ENCODE measurements at places on chromosomes 2 and 18. TPM values are rescaled to one million over a fixed set of nuclear protein-coding genes. Genes with fewer than 3 reads are reported as not detected.

- H3K27me3 ChIP-seq = no peaks in the 10 kb centered on the region
- H3K4me3 ChIP-seq = no peak overlapping the region
- H3K36me3 ChIP-seq = no peaks in the 10 kb centered on the region
- no peak overlapping the region for H3K27ac ChIP-seq
Measured at GRCh38 chr2:199392363-199392762, 65.4 kb downstream of the SATB2 start.

DNA sequence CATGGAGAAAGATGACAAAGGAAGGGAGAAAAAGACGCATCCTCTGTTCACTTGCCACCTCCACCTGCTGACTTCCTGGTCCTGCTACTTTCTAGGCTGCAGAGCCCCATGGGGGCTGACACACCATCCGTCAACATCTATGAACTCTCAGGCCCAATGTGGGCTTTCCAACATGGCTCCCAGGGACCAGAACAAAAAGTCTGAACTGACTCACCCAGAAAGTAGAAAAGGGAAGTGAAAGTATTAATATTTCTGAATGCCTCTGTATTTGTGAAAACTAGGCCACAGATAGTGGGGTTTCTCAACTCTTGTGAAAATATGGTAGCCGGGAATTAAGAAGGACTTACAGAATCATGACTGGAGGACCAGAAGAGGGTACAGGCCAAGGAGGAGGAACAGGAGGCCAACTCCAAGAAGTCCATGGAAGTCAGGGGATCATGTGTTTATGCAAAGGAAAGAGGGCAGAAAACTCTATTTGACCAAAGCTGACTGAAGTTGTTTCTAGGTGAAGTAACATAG, 123.1 kb upstream of the CAB39 start:
- H3K36me3 ChIP-seq = no peaks in the 10 kb centered on the region
- H3K27ac ChIP-seq = no peak overlapping the region
- peaks cover 25% of the 10 kb centered on the region for H3K4me1 ChIP-seq
- no peak overlapping the region for H3K4me3 ChIP-seq
- H3K27me3 ChIP-seq = peaks cover 6% of the 10 kb centered on the region

DNA sequence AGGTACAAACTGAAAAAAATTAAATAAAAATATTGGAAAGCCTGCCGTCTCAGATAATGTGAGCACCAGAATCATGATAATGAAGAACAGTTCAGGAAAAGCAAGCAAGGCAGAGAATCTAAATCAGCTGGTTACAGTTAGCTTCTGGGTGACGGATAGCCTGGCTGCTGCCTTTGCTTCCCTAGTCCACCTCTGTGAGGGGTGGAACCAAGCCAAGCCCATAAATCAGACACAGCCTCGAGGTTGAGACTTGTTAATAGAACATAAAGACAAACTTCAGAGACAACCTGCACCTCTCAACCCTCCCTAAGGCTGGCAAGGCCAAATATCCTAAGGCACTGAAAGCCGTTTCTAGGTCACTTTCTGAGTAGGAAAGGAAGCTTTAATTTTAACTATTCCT, 334.7 kb upstream of the SLC39A10 start:
- H3K27me3 ChIP-seq = no peaks in the 10 kb centered on the region
- no peaks in the 10 kb centered on the region for H3K4me1 ChIP-seq
- no peak for DNase-seq
- H3K27ac ChIP-seq = no peak overlapping the region
- H3K4me3 ChIP-seq = no peak overlapping the region

DNA sequence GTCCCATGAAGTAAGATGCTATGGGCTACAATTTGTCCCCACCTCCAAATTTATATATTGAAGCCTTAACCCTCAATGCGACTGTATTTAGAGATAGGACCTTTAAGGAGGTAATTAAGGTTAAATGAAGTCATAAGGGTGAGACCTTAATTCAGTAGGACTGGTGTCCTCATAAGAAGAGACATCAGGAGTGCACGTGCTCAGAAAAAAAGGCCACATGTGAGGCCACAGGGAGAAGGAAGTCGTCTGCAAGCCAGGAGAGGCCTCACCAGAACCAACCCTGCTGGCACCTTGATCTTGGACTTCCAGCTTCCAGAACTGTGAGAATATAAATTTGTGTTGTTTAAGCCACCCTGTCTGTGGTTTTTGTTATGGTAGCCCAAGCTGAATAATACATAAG, 25.5 kb upstream of the TEX44 start:
- DNase-seq = no peak
- H3K4me1 ChIP-seq = peaks cover 6% of the 10 kb centered on the region
- no peak overlapping the region for H3K27ac ChIP-seq
- H3K36me3 ChIP-seq = no peaks in the 10 kb centered on the region
- H3K27me3 ChIP-seq = peaks cover 1% of the 10 kb centered on the region
- H3K4me3 ChIP-seq = no peak overlapping the region

- H3K4me1 ChIP-seq = peaks cover 45% of the 10 kb centered on the region
- DNase-seq = no peak
- no peak overlapping the region for H3K27ac ChIP-seq
- H3K36me3 ChIP-seq = peaks cover 9% of the 10 kb centered on the region
Measured at GRCh38 chr2:207113414-207113813, 52.3 kb downstream of the KLF7 start.

- H3K27me3 ChIP-seq = no peaks in the 10 kb centered on the region
- no peak overlapping the region for H3K4me3 ChIP-seq
- no peak overlapping the region for H3K27ac ChIP-seq
- no peaks in the 10 kb centered on the region for H3K4me1 ChIP-seq
Measured at GRCh38 chr2:238589591-238590460, 163.1 kb downstream of the ASB1 start.

DNA sequence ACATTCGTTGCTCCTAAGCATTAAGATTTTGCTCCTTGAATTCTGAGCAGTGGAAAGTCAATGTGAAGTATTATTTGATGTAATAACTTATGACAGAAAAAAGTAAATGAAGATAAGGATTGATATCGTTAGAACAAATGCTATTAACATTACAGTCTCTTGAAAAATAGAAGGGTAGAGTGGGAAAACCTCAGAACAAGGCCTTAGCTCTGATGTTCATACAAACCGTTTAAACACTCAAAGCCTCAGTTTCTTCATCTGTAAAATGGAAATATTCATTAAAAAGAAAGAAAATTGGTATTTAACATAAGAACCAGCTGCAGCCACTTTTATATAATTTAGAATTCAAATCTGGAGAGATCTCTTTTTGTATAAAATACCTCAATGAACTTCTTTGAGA, 250.4 kb upstream of the NCKAP5 start:
- no peaks in the 10 kb centered on the region for H3K36me3 ChIP-seq
- H3K4me1 ChIP-seq = no peaks in the 10 kb centered on the region
- no peak overlapping the region for H3K4me3 ChIP-seq
- peaks cover 3% of the 10 kb centered on the region for H3K27me3 ChIP-seq
- no peak for DNase-seq
- no peak overlapping the region for H3K27ac ChIP-seq

- no peaks in the 10 kb centered on the region for H3K27me3 ChIP-seq
- peaks cover 6% of the 10 kb centered on the region for H3K36me3 ChIP-seq
- DNase-seq = no peak
- no peak overlapping the region for H3K4me3 ChIP-seq
Measured at GRCh38 chr18:71370095-71370494, 1081.2 kb downstream of the SOCS6 start.

GRCh38 chr2:216478151-216478550, 20.5 kb upstream of the RPL37A start:
- peaks cover 22% of the 10 kb centered on the region for H3K36me3 ChIP-seq
- peaks cover 31% of the 10 kb centered on the region for H3K4me1 ChIP-seq
- H3K4me3 ChIP-seq = no peak overlapping the region
- no peaks in the 10 kb centered on the region for H3K27me3 ChIP-seq

DNA sequence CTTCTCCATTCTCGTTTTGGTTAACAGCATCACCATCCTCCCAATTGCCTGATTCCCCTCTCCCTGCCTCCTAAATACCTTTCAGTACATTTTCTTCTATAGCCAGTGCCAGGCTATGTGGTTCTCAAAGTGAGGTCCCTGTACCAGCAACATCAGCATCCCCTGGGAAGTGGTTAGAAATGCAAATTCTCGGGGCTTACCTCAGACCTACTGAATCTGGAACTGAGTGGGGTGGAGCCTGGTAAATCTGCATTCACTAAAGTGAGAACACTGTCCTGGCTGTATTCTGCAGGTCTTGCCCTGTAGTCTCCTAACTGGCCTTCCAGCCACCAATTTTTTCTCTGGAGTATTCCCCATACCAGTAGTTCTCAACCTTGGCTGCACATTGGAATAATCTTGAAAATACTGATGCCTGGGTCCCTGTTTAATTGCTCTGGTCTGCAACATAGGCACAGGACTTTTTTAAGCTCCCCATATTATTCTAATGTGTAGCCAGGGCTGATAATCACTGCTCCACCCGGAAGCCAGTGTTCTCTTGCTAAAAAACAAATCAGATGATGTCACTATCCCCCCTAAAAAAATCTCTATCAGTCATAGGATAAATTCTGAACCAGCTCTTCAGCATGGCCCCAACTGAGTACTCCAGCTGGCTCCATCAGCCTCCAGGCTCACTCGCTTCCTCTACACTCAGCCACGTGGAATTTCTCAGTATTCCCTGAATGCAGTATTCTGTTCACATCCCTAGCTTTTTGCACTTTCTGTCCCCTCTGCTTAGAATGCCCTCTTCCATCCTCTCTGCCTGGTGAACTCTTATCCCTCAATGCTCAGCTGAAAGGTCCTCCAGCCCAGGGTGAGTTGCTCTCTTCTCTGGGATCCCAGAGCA, 98.4 kb downstream of the CDK15 start:
- H3K27me3 ChIP-seq = peaks cover 4% of the 10 kb centered on the region
- H3K4me3 ChIP-seq = no peak overlapping the region
- H3K27ac ChIP-seq = no peak overlapping the region
- H3K4me1 ChIP-seq = peaks cover 2% of the 10 kb centered on the region
- no peak for DNase-seq

DNA sequence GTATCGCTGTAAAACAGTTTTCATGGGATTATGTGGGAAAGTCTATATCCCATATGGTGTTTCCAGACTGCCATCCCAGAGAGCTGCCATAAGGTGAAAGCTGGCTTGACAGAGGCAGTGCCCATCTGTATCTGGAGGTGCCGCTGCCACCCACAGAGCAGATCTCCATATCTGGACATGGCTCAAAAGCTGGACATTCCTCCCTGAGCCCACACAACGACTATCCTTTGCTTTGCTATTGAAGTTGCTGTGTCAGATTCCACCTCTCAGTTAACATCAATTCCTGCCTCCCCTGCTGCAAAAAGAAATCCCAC, 55.2 kb downstream of the RND3 start:
- peaks cover 2% of the 10 kb centered on the region for H3K27me3 ChIP-seq
- peaks cover 6% of the 10 kb centered on the region for H3K36me3 ChIP-seq
- no peaks in the 10 kb centered on the region for H3K4me1 ChIP-seq
- H3K27ac ChIP-seq = no peak overlapping the region

GRCh38 chr18:9758624-9759075, 50.5 kb downstream of the RAB31 start:
- peaks cover 23% of the 10 kb centered on the region for H3K4me1 ChIP-seq
- DNase-seq = no peak
- peak overlapping the region; percentile 44 for H3K27ac ChIP-seq
- no peak overlapping the region for H3K4me3 ChIP-seq

DNA sequence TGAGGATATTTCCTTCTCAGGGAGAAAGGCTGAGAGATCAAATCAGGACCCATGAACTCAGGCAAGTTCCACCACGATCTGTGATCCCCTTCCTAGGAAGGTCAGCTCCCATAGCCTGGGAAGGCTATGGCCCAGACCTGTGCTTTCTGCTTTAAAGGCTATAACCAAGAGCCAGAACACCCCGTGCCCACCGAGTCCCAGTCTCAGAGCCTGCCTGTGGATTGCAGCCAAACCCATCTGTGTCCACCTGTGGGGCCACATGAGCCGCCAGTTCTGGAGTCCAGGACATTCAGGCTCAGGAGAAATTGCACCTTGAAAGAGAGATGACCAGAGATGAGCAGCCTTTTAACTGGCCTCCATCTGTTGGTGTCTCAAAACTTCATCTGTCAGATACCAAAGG, 46.9 kb downstream of the MAL start:
- no peaks in the 10 kb centered on the region for H3K36me3 ChIP-seq
- no peak for DNase-seq
- no peak overlapping the region for H3K4me3 ChIP-seq
- no peak overlapping the region for H3K27ac ChIP-seq

DNA sequence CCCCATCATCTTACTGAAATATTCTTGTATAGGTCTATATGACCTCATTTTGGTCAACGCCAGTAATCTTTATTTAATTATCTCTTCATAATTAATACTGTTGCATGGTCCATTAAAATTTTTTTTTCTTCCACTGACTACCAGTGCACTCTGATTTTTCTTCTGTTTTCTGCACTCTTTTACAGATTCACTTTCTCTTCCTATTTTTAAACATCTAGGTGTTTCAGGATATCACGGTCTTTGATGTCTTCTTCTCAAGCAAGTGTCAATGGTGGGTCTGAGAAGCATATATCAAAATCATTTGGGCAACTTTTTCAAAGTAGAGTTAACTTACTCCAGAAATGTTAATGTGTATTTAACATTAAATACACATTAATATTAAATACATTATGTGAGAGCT, 51.4 kb downstream of the CCDC141 start:
- H3K27me3 ChIP-seq = no peaks in the 10 kb centered on the region
- no peak overlapping the region for H3K27ac ChIP-seq
- DNase-seq = no peak
- H3K4me3 ChIP-seq = no peak overlapping the region

DNA sequence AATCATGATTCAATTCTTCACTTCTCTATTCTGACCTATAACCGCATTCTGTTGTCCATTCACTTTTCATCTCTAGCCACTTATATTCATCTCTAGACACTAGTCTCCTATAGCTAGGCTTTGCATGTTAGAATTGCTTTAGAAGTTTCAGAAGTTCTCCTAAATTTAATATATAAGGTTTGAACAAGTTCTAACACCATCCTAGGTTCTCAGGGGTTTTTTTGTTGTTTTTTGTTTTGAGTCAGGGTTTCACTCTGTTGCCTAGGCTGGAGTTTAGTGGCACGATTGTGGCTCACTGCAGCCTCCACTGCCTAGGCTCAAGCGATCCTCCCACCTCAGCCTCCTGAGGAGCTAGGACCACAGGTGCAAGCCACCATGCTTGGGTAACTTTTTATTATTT, 19.9 kb downstream of the WDSUB1 start:
- DNase-seq = no peak
- H3K4me3 ChIP-seq = no peak overlapping the region
- H3K36me3 ChIP-seq = peaks cover 7% of the 10 kb centered on the region
- no peak overlapping the region for H3K27ac ChIP-seq

AOX1 gene
- total RNA-seq = 0.80 TPM

GPR45 gene
- 0.21 TPM for total RNA-seq
